ENCODE measurements at places on chromosomes 13 and 19. TPM values are rescaled to one million over a fixed set of nuclear protein-coding genes. Genes with fewer than 3 reads are reported as not detected.

- H3K27ac ChIP-seq = peak overlapping the region; percentile 58
- no peak overlapping the region for H3K4me3 ChIP-seq
- H3K27me3 ChIP-seq = no peaks in the 10 kb centered on the region
Measured at GRCh38 chr13:106496072-106496997, 39.1 kb downstream of the EFNB2 start.

DNA sequence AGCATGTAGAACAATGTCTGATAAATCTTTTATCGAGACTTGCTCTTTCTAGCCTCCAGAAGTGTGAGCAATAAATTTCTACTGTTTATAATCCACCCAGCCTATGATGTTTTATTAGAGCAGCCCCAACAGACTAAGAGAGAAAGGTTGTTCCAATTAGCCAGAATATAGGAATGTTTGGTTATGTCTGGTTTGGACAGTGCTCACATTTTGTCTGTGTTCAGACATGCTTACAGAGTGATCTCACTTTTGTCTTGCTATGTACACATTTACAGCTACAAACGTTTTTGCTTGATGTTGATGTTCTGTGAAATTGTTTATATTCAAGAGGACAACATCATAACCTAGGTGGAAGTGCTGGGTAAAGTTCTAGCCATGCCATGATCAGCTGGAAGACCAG is 18.0 kb upstream of the EVI5L start:
- H3K4me1 ChIP-seq = peaks cover 7% of the 10 kb centered on the region
- H3K36me3 ChIP-seq = no peaks in the 10 kb centered on the region
- H3K27ac ChIP-seq = no peak overlapping the region

DNA sequence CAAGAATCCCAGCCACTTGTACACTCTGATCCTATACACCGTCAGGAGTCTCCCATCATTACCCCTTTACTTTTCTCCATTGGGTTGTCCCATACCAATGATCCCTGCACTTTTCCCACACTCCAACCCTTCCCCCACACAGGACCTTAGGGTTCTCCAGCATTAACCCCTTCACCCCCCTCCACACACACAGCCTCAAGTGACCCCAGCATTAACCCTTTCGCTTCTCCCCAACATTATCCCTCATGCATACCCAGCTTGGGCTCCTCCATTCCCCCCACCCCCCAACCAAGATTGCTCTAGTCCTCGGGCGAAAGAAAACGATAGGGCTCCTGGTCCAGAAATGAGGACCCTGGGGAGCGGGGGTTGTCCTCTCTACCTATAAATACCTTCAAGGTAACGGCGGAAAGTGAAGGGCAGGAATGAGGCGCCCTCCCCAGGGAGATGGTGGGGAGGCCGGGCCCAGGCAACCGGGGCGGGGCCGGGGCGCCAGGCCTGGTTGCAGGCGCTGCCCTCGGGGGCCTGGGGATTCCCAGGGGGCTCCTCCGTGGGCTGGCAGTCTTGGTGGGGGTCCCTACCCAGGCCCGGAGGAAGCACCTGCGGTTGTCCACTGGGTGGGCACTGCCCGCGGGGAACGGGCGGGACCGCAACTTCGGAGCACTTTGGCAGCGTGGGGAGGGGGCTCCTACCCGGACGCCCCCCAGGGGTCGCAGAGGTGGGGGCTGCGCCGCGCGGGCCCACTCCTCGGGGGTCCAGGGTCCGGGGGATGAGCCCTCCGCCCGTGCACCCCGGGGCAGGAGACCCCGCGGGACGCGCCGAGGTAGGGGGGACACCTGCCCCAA is 757 bp downstream of the WIZ start:
- peak overlapping the region; percentile 76 for H3K27ac ChIP-seq
- peaks cover 16% of the 10 kb centered on the region for H3K4me1 ChIP-seq
- H3K4me3 ChIP-seq = peak overlapping the region; percentile 54
- H3K27me3 ChIP-seq = no peaks in the 10 kb centered on the region

GRIK5 gene
- 2.0 TPM for total RNA-seq

LGALS7 gene
- total RNA-seq = not detected

- H3K27me3 ChIP-seq = no peaks in the 10 kb centered on the region
- peaks cover 31% of the 10 kb centered on the region for H3K4me1 ChIP-seq
- H3K27ac ChIP-seq = peak overlapping the region; percentile 47
- no peak for DNase-seq
Measured at GRCh38 chr13:41500511-41500910, 43.2 kb downstream of the RGCC start.

GRCh38 chr19:29879655-29879974 is 62.4 kb upstream of the URI1 start:
- no peaks in the 10 kb centered on the region for H3K36me3 ChIP-seq
- H3K27ac ChIP-seq = no peak overlapping the region
- no peaks in the 10 kb centered on the region for H3K27me3 ChIP-seq
- H3K4me1 ChIP-seq = no peaks in the 10 kb centered on the region
- no peak overlapping the region for H3K4me3 ChIP-seq

DNA sequence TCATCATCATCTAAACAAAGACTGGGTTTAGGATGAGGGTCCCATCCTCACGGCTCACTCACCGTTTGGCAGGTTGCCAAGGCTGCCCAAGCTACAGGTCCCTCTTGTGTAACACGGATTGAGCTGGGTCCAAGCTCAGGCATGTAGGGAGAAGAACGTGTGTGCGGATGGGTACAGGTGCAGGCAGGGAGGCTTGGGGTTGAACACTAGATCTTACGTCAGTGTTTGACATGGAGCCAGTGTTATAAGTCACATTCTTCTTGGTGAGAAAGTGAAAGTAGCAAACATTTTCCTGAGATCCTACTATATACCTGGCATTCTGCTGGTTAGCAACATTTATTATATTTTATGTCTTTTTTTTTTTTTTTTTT is 136.8 kb upstream of the RNF113B start:
- no peaks in the 10 kb centered on the region for H3K27me3 ChIP-seq
- no peak overlapping the region for H3K27ac ChIP-seq
- no peaks in the 10 kb centered on the region for H3K36me3 ChIP-seq
- H3K4me3 ChIP-seq = no peak overlapping the region
- no peak for DNase-seq

ZNF844 gene
- 7.9 TPM for total RNA-seq
